ENCODE measurements at places on chromosomes 6 and 20.

DNA sequence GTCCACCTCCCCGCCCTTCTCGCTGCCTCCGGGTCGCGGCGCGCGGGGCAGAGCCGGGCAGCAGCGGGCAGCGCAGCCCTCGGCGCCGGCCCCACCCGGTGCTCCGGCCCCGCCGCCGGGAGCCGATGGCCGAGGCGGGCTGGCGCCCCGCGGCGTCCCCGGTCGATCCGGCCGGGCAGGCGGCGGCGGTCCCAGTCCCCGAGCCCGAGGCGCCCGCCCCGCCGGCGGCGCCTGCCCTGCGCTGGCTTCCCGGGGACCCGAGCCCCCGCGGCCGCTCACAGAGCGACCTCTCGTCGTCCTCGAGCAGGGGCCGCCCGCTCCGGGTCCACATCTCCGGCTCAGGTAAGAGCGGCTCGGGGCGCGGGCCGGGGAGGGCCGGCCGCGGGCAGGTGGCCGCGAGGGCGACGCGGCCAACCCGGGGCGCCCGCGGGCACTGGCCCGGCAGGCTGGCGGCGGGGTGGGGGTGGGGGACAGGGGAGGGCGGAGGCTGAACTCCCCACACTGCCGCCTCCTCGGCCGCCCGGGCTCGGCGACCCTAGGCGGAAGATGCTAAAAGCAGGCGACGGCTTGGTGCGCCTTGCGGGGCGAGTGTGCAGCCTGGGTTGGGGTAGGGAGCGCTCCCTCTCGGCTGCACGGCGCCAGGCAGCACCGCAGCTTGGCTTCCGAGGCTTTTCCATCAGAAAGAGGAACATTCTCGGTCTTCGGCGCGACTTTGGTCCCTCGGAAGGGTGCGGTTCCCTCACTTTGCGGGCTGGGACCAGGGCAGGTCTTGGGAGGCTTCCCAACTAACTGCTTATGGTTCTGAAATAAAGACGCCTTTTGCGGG, 25.6 kb upstream of the FUCA2 start:
- peak; percentile 29 for DNase-seq

DNA sequence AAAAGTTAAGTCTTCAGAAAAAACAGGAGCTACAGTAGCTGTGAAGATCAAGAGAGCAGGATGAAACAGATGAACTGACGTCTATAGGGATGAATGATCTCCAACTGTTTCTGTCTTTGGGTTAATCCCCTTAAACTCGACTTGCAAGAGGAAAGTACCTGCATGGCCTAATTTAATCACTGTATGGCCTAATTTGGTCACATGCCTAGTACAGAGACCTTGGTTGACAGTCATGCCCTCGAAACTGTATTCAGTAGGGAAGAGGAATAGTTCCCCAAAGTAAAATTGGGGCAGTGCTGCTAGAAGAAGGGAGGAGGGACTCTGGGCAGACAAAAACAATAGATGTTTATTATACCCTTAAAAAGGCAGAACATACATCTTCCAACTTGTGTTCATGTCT, 10.0 kb upstream of the SMAP1 start:
- no peak for DNase-seq

- DNase-seq = no peak
Measured at GRCh38 chr6:117668736-117669135, 6.5 kb upstream of the NUS1 start.

GRCh38 chr20:11675920-11676629, 241.6 kb upstream of the BTBD3 start:
- no peak for DNase-seq

DNA sequence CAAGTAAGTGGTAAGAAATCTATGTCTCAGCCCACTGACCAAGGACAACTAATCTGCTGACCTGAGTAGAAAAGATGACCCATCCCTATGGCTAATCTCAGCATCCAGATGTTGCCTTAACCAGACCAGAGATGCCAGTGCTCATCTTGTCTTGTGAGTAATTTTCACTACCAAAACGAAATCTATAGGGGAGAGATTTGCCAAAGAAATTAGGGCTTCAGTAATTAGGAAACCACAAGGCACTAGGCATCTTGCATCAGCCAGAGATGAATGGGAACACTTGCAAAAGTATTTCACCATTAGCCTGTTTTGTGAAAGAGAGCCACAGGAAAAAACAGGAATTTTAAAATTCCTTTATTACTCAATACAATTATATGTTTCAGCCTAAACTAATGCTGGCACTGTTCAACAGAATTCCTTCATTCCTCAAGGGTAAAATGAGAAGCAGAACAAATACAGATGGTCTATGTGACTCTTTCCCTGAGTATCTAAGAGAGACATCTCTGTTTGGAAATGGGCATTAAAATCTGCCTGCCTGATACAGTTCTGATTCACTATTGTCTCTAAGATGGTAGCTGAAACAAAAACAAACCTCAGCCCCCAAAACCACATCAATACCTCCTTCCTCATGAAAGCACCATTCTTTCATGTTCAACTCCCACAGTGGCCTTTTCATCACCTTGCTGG, 87.8 kb downstream of the GMDS start:
- DNase-seq = no peak

- no peak for DNase-seq
Measured at GRCh38 chr6:48835421-48835958, 627.6 kb downstream of the MMUT start.

DNA sequence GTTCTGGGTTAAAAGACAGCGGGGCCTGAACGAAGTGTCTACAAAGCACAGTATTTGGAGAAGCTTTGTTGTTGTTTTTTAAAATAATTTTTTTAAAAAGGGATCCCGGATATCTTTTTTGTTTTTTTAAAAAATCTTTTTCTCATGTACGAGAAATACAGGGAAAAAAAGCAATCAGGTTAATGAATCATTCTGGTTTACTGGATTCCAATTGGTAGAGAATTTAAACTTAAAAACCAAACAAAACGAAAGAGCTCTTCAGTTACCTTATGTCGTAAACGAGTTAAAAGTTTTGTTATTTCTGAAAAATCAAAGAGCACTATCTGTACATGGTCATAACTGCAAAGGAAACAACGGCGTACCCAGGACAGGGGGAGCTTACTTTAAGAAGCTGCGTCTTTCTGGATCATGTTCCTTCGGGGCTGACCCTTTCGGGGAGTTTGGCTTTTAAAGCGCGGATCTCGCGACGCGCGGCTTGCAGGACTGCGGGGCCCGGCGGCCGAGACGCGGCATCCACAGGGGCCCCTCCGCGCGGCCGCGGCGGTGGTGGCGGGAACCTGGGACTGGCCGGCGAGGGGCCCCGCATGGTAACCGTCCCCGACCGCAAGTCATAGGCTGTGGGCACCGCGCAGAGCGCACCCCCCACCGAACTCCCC, 927 bp downstream of the IL20RA start:
- no peak for DNase-seq
